ENCODE measurements at places on chromosomes 1 and 21.
A peak's percentile ranks its signal among the peaks of the same experiment; 100 is the strongest.

DNA sequence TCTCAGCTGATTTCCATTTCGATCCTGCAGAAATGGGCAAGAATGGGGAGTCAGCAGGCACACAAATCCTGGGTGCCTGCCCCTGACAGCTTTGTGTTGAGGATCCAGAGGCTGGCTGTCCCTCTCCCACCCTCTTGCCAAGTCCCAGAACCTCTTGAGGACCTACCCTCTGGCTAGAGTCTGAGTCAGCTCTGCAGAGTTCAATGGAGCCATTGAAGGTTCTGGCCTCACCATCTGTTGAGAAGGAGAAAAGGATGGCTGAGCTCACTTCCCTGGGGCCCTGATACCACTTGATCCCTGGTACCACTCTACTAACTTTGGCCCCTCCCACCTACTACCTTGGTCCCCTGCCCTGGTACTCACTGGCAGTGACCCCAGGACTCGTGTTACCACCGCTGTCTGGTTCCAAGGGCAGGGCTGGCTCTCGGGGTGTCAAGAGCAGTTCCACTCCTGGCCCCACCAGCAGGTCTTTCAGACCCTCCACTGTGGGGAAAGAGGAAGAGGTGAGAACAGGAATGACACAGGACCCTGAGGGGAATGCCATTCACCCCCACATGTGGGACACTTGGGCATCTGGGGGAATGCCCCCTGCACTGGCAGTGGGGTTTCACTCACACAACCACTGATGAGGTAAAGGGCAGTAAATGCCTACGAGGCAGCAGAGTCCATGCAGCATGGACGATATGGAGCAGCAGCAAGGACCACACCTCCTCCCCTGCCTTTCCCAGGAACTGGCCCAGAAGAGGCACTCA, 10.5 kb downstream of the RXFP4 start:
- DNase-seq, result no peak

DNA sequence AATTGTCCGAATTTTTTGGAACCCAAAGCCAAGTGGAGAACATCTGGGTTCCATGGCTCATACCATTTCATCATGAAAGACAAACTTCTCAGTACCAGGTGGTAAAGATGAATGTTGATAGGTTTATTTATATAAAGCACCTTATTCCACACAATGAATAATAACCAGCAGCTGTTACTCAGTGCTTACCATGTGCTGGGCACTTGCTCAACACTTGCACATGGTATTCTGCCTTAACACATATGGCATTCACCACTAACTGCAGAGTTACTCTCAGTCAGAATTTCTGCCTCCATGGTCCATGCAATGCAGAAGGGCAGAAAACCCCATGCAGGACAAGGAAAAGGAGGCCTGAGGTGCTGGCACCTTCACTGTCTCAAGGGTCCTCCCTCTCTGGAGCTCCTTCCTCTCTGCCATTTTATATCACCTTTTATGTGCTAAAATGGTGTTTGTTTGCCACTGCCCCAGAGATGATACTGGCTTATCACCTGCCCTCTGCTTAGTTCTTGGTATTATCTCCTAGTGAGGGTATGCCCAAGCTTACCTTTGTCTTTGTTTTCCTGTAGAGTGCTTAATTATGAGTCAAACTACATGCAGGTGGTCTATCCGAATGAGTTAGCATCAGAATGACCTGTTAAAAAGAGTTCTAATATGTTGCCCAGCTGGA, 76.7 kb upstream of the ZNF326 start:
- DNase-seq, result no peak

DNA sequence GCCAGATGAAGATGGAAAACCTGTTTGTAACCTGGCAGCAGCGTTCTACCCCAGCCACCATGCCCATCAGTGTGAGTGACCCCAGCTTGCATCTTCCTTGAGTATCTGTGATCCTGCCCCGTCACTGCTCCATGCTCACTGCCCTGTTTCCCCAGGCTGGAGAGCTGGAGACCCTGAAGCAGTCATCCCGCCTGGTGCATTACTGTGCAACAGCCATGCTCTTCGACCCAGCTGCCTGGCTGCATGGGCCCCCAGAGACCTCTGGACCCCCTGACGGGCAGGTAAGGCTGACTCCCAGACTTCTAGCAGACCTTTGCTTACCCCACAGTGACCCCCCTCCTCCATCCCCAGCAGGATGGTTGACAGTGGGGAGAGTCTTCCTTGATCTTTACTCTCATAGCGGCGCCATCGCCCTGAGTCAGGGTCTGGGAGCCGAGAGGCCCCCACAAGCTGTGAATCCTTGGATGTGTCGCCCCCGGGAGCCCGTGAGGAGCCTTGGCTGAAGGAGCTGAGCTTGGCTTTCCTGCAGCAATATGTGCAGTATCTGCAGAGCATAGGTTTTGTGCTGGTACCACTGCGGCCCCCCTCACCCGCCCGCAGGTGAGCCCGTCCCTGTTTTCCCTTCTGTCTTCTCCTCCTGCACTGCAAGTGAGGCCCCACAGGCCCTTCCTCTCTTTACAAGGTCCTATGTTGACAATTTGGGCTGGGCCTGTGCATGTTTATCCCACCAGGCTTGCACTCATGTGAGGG, 10.4 kb downstream of the HYI start:
- no peak for DNase-seq

DNA sequence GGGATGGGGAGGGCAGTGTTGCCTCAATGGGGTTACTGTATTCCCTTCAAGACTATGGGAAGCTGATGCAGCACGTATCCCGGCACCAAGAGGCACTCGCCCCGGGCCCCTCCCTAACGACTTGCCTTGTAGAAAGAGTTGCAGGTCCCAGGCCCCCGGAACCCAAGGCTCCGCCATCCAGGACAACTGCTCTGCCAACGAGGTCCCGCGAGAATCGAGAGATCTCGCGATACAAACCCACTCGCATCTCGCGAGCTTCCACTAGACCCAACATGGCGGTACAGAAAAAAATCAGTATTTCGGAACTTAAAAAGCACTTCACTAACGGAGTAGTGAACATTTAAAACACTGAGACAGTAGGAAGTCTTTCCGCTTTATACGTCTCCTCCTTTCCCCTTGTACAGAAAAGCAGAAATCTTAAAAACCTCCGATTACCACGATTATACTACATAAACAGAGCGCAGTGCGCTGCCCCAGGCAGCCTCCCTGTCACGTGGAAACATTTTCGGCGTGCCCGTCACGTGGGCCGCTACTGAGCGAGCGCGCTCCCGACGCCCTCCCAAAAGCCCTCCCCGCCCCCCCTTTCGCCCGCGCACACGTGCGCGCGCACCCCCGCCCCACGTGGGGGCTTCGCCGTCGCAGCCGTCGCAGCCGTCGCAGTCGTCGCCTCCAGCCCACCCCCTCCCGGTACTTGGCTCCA, at the start of gene ZZZ3:
TSS of gene ZZZ3 (minus strand) at position 199 of the 700 bp plus-strand sequence. CDS start 49,304 bp downstream, outside the sequence.
- peak; percentile 90 for DNase-seq

DNA sequence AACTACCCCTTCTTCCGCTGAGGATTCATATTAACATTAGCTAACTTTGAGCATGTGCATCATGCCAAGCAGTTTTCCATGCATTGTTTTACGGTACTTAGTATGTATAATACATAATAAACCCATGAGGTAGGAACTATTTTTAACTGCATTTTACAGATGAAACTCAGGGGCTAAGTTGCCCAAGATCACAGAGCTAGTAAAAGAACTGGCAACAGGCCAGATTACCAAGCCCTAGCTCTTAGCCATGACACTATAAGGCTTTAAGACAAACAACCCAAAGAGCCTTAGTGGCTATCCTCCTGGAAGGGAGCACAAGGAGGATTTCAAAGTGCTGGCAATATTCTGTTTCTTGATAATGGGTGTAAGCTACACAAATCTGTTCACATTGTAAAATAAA, 6.1 kb downstream of the AK2 start:
- DNase-seq, result no peak

- no peak for DNase-seq
Measured at GRCh38 chr1:206551986-206552326, 44.6 kb downstream of the RASSF5 start.

DNA sequence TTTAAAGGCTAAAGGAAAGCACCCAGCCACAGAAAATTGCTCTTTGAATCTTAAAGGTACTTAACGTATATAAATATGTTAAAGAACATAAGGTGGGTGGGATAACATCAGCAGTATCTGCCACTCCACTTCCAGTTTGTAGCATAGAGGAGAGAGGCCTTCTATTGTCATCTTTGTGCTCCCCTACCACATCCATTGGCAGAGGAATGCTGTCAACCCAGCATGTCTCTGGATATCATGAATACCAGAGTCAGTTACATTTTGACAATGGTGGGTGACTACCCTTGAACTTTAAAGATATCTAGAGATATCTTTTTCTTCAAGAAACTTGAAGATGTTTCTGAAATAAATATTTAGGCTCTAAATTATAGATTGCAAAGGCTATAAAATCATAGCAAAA, 283.2 kb upstream of the LRRC7 start:
- no peak for DNase-seq

GRCh38 chr1:32900956-32901822, at the start of gene TMEM54:
Gene TMEM54 (minus strand): TSS chr1:32901389. CDS start chr1:32901238, 151 bp downstream.
- DNase-seq, result no peak

GRCh38 chr1:3038571-3039181, 17.4 kb downstream of the ACTRT2 start:
- DNase-seq, result no peak

- no peak for DNase-seq
Measured at GRCh38 chr1:3368711-3369445, 85.6 kb upstream of the ARHGEF16 start.

DNA sequence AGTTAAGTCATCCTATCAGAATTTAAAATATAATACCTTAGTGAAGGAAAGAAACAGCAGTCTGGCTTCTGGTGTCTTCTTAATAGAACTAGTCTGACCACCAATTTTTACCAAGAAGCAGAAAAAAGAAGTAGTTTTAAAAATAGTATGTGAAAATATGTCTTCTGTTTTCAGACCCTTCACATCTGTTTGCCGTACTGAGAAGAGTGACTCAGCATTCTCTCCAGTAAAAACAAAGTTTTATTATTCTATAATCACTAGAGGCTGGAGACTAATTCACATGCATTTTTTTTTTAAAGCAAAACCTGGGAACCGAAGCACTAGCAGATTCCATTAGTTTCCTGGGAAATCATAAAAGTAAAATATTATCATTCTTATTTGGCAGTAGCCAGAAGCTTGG, 163.8 kb downstream of the COL24A1 start:
- no peak for DNase-seq

GRCh38 chr1:214106375-214106774, 118.6 kb downstream of the PROX1 start:
- no peak for DNase-seq

GRCh38 chr1:227885135-227885647, 62.5 kb downstream of the WNT9A start:
- DNase-seq, result no peak

DNA sequence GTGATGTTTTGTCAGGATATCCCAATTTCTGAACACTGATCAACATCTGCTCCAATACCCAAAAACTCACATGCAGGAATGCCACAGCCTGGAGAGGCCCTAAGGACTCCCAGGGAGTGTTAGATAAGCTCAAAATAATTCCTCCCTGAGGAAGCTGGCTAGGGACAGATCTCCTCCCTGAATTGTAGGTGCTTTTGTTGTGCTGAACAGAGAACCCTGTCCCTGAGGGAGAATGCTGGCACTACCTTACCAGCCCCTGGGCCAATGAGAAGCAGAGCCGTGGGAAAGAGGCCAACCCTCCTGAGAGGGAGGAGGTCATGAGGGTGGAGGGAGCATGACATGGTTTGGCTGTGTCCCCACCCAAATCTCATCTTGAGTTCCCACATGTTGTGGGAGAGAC, 73.6 kb upstream of the PTGFRN start:
- DNase-seq, result no peak

DNA sequence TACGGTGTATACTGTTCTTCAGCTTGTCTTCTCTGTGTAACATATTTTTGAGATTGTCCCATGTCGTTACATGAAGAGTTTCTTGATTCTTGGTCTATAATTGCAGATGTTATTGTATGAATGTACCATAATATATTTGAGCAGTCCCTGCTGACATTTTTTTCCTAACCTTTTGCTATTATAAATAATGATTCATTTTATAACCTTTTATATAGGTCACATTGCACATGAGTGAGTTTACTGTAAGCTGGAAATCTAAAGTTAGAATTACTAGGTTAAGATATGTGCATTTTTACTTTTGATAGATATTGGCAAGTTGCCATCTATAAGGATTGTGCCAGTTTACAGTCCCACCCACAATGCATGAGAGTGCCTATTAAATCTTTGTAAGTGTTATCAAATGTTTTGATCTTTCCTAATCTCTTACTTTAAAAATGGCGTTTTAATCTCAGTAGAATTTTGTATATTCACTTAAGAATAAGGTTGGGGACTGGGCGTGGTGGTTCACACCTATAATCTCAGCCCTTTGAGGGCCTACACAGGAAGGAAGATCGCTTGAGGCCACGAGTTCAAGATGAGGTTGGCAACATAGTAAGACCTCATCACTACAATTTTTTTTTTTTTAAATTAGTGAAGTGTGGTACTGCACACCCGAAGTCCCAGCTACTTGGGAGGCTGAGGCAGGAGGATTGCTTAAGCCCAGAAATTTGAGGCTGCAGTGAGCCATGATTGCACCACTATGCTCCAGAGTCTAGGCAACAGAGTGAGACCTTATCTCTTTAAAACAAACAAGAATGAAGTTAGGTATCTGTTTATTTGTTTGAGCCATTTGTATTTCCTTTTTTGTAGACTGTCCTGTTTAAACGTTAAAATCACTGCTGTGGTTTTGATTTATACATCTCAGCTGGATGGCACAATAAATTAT, 36.5 kb downstream of the ZMYM1 start:
- DNase-seq, result no peak

DNA sequence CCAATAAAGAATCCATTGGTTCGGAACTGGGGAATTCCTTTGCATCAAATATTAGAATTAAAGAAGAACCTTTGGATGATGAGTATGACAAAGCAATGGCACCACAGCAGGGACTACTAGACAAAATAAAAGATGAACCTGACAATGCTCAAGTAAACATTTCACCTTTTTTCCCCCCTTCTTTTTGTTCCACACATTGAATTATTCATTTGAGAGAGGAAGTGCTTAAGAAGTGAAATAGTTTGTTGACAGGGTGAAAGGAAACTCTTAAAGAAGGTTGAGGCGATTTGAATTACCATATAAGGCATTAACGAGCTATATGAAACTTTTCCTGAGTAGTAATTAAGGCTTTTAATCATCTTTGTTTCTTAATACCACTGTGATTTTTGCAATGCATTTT, 93.1 kb downstream of the ZMYM4 start:
- DNase-seq, result no peak

DNA sequence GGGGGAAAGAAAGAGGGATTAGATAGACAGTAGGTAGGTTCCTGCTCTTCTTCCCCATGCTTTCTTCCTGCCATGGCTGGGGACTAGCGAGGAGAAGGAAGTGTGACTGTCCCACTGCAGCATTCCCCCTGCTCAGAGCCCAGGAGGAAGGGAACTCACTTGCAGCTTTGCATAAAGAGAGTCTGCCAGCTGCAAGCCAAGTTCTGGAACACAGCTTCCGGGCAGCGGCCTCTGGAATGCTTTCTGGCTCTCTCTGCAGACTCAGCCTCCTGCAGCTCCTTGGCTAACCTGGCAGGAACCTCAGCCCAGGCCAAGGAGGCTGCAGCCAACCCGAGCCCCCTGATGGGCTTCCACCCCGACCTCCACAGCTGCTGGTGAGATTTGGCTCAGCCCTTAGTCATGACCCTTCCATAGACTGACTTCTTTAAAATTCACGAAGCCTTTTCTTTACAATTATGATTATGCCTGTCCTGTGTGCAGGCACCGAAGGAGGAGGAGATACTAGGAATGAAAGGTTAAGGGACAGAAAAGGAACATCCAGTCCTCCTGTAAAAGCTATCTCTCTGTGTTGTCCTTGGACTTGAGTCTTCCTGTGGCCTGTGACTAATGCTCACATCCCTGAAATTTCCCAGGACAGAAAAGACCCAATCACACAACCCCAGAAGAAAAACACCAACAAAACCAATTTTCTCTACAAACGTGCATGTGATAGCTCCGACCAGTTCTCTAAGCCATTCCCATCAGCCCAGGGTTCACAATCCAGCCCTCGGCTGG, 108.2 kb upstream of the OLIG2 start:
- no peak for DNase-seq
